ENCODE measurements at places on chromosomes 5 and 9.

GRCh38 chr5:142248853-142249462 is 75.9 kb downstream of the SPRY4 start:
- DNase-seq, result no peak

- no peak for DNase-seq
Measured at GRCh38 chr5:102759289-102759688, 4.2 kb downstream of the PAM start.

DNA sequence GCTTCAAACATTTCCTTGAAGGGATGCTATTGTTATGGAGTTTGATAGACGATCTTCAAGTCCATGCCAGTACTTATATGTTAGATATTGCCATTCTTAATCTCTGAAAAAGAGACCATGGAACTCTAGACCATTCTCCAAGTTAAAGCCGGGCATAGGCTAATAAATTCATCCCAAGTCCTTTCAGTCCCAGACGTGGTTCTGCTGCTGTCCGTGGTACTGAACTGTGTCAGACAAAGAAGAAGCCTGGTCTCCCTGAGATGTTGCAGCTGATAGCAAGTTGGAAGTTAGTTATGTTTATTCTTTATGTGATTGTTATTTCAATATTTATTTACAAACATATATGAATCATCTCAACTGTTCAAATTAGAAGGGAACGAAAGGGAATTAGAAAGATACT is 158.7 kb downstream of the NMUR2 start:
- no peak for DNase-seq

DNA sequence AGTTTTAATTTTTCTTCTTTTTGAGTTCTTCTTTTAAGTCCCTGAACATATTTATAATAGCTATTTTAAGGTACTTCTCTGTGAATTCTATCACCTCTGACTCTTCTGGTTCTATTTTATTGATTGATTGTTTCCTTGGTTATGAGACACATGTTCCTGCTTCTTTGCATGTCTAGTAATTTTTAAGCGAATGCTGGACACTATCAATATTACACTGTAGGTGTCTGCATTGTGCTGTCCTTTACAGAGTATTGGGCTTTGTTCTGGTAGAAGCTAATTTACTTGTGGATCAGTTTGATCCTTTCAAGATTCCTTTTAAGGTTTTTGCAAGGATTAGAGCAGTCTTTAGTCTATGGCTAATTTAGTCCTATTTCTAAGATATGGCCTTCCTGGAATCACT is 195.7 kb downstream of the GAPVD1 start:
- DNase-seq, result no peak

DNA sequence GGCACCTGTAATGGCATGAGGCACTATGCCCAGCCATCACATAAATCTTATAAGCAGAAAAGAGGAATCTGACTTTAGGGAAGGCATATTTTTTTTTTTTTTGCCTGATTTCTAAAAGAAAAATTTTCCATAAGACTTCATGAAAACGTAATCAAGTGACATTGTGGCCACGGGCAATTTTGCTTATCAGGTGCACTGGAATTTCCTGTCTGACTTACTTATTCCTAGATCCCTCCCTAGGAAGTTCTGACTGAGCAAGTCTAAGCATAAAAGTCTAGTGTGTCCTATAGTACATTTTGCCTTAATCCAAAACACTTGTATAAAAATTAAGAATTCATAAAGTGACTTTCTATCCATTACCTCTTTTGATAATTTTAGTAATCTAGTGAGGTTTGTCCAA is 12.5 kb downstream of the C5orf46 start:
- no peak for DNase-seq
